ENCODE measurements at places on chromosomes 6 and 20.
A peak's percentile ranks its signal among the peaks of the same experiment; 100 is the strongest.

DNA sequence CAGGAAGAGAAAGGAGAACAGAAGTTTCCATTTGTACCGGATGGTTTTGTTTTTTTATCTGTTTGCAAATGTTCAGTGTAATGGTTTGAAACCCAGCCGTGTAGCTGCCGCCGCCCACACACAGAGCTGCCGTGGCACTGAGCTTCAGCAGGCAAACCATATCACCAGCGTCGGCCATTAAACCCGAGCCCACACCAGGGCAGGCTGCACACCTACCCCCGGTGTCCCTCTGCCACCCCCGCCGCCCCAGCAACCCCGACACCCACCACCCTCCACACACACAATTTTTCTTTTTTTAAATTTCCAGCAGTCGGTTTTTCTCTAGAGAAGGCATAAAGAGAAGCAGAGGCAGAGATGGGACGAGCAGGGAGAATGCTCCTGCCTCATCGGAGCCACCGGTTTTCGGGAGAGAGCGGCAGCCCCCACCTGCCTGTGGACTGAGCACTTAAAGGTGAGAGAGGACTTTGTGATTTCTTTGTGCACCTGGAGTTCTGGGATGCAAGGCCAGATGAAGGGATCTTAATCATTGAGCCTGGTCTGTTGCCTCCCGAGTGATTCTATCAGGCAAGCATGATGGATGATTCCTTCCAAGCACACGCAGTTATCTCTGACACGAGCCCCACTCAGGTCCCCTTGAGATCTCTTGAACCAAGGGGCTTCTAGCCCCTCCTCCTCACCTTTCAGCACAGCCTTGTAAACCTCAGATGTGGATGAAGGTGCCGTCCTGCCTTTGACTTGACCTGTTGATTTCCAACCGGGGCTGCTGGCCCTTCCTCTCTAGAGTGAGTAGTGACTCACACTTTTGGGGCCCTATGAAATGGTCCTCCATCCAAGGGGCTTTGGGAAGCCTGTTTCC, 17.5 kb upstream of the ZNF831 start:
- DNase-seq: peak; percentile 72

GRCh38 chr6:1412901-1413300, 23.5 kb downstream of the FOXF2 start:
- no peak for DNase-seq

GRCh38 chr6:154498340-154498934, 12.0 kb downstream of the CNKSR3 start:
- no peak for DNase-seq

DNA sequence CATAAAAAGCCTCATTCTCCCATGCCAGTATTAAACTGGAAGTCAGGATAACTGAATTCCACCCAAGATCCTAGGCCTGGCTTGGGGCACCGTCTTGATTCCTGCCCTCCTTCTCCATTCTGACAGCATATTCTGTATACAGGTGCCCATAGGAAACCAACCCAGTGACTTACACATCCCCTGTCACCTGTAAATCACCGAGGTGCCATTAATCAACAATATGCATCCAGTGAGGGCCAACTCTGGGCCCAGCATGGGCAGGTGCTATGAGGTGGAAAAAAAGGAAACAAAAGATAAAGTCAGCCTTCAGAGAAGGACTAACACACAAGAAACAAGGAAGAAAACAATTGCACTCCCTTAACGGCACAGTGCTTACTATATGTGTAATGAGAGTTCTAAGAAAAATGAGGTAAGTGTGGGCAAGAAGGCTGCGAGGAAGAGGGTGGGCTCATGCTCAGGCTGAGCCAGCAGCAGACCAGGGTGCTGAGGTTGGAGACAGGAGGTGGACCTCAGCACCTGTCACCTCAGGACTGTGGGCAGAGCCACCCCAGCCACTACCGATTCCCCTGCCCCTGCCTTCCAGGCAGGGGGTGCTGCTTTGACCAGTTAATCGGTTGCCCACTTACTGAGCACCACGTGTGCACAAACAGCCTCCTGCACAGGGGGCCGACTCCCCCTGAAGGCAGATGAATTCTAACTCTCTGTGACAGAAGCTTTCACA, 105.9 kb downstream of the TRERF1 start:
- DNase-seq: no peak

GRCh38 chr20:36162272-36162966, 7.9 kb downstream of the EPB41L1 start:
- DNase-seq: no peak

- no peak for DNase-seq
Observed at GRCh38 chr20:35729836-35730582, 12.1 kb downstream of the RBM39 start.

DNA sequence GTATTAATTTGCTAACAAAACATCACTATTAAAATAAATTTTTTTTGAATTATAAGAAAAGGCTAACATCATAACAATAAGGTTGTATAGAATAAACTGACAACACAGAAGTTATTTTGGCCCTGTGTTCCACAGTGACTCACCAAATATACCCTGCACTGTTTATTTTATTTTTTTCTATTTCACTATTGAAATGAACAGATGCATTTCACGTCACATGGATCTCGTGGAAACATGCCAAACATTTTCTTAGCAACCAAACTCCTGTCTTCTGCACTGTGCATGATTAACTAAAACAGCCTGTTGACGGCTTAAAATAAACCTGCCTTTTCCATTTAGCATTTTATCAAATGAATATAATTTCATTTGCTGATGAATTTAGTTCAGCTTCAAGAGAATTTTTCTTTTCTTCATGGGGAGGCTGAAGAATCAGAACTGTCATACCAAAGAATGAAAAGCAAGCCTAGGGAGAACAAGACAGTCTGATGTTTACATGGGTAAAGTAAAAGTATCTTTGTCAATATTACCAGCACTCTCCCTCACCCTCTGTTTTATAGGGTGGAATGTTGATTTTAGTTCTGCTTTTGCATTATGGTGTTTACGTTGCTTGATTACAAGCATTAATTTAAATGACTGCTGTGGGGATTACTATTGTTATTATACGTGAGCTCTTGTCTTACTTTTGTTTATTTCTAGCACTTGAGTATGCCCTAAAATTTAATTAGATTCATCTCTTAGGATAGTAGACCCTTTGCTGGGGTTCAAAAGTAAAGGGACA, 115.3 kb downstream of the LCA5 start:
- DNase-seq: no peak

DNA sequence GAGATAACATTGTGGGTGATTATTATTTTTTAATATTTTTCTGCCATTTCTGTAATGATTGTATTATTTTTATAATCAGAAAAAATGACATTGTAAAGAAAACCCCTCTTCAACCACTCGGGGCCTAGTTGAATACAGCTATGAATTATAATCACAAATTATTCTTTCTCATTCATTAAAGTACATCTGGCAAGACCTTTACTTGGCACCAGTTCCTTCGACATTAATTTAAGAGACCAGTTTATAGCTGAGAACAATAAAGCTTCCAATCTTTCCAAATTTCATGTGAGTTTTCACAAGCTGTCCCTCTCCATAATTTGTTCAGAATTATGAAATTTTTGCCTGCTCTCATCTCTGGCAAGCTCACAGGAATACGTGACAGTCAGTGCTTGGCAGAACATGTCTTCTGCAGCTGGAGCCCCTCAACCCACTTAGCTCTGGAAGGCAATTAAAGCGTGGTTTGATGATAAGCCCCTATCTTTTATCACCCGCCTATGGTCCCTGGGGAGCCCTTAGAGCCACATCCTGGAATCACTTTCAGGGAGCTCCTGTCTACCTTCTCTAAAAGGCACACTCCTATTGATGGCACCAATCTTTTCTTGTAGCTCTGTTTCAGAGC, 237.2 kb upstream of the PRND start:
- DNase-seq: no peak

DNA sequence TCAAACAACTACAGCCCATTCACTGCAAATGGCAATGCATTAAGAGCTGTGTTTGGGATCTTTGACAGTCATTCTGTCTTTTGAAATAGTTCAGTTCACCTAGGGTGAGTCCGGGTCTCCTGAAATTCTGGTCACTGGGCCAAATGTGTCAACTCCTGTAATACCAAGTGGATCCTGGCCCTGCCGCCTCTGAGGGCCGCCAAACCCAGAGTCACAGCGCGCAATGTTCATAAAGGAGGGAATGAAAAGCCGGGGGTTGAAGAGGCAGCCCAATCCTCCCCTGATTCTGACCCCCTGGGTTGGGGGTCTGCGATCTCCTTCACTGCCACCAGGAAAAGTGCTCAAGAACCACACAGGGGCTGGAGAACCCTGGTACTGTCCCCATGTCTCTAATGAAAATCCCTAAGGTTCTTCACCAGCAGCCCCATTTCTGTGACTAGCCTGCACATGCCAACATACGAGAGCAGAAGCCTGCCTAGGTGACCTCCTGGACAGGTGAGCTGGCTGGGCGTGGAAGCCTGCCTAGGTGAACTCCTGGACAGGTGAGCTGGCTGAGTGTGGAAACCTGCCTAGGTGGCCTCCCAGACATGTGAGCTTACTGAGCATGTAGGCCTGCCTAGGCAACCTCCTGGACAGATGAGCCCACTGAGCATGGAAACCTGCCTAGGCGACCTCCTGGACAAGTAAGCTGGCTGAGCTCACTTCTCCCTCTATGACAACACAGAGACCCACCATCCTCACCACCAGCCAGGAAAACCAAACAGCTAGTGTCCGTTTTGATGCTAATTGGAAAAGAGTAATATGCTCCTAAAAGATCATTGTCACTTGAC, 16.1 kb upstream of the APMAP start:
- no peak for DNase-seq

DNA sequence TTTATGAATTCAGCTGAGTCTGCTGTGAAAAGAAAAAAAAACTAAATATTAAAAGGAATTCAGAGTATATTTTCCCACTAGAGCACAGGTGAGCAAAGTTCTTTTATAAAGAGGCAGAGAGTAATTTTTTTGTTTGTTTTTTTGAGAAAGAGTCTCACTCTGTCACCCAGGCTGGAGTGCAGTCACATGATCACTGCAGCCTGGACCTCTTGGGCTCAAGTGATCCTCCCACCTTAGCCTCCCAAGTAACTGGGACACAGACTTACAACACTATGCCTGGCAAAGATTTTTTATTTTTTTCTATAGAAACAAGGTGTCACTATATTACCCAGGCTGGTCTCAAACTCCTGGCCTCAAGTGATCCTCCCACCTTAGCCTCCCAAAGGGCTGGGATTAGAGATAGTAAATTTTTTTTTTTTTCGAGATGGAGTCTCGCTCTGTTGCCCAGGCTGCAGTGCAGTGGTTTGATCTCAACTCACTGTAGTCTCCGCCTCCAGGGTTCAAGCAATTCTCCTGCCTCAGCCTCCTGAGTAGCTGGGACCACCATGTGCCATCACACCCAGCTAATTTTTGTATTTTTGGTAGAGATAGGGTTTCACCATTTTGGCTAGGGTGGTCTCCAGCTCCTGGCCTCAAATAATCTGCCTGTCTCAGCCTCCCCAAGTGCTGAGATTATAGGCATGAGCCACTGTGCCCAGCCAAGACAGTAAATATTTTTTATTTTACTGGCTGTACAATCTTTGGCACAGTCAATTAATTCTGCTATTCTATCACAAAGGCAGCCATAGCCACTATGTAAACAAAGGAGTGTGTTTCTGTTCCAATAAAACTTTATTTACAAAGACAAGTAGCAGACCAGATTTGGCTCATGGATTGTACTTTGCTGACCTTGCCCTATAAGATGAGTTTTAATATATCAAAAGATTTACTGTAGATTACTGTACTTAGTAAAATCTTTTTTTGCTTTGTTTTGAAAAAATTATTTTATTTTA, 14.5 kb upstream of the B4GALT5 start:
- DNase-seq: no peak

DNA sequence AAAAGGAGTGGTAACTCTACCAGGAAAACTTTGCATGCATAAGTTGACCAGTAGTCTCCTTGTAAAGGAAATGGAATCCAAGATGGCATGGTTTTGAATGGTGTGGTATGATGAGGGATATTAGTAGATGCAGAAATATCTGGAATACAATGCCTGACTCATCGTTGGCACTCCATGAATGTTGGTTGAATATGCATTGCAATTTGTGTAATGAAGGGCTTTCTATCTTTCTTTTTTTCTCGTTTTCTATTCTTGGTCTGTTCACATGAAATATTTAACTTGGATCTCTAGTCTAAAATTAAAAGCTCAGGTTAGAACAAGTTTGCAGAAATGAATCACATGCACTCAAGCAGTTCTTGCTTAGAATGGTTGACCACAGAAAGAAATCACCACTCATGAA, 277.3 kb upstream of the PRND start:
- DNase-seq: no peak

DNA sequence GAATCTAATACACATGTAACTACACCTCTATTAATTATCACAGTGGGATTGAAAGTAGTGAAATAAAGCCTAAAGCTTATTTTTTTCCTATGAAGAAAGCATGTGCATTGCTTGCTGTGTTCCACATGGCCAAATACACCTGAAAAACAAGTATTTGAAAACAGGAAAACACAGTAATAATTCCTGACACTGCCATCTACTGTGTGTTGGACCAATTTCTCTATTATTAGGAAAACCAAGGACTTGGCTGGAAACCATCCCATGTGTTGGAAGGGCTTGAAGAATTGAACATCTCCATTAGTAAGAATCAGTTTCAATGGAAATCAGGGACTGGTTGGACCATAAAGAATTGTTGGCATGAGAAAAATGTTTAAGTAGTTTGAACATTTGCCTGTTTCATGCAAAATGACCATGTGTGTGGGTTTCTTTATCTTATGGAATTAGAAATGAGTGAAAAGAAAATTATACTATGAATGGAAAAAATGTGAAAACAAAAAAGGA, 124.1 kb downstream of the PHF3 start:
- DNase-seq: no peak

DNA sequence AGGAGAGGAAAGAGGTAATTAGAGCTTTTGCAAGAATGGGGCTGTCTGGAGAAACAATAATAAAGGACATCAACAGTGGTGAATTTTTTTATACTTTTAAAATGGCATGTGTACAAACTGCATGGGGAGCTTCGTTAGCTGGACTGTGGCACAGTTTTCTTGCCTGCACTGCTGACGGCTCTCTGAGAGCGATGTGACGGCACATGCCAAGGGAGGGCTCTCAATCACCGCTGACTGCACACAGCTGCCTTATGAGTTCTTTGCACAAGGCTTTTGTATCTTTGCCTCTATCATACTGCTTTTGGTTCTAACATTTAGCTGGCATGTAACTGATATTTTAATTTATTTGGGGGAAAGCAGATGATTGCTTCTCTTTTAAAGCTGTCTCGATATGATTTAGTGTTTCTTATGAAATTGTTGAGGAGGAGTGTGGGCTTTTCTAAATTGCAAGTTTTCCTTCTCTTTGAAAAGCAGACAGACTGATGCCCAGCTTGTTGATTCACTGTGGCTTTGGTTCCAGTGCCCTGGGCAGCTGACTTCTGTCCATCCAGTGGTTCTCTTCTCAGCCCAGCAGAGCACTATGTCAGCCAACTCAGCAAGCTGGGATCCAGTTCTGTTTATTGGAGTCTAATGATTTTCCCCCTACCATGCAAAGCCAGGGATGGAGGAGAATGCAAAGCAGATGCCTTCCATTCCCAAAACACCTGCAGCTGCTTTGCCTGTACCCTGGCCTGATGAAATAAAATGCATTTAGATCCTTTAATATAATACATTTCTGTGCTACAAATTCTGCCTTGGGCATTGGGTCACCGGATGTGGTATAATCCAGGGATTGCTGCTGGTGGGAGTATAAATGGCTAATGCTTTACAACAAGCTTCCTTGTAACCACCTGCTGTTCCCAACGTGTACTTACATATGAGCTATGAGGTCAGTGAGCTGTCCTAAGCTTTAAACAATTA, 323.9 kb downstream of the ZFAND3 start:
- no peak for DNase-seq

- no peak for DNase-seq
Observed at GRCh38 chr6:24537771-24538385, 43.1 kb downstream of the ALDH5A1 start.

GRCh38 chr20:60191014-60191413, 232.8 kb downstream of the CDH26 start:
- no peak for DNase-seq

GRCh38 chr6:38833320-38833719, 118.2 kb downstream of the DNAH8 start:
- no peak for DNase-seq

Data from CD4-positive, alpha-beta T cell (primary cell).